Activated naive CD4-positive, alpha-beta T cell treated with Interleukin-2 at 50 U/mL for 16 hours (primary cell): ENCODE measurements at places on chromosomes 1 and 21.

DNA sequence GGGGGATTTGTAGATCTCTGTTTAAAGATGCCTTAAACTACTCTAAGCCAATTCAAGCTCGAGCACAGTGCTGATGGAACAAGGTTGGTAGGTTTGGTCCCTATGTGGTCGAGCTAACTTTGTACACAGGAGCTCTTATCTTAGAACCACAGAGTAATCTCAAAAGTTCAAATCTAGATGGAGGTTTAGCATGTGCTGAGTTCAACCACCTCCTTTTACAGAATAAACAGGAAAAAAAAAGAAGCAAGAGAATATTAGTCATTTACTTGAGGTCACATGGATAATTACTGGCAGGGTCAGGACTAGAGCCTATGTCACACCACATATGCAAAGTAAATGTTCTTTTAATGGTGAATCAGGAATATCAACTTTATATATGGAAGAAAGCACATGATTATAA lies 86.2 kb downstream of the DTL start:
- no peak for DNase-seq

- no peak for DNase-seq
Measured at GRCh38 chr1:111921948-111922347, 67.5 kb downstream of the KCND3 start.

DNA sequence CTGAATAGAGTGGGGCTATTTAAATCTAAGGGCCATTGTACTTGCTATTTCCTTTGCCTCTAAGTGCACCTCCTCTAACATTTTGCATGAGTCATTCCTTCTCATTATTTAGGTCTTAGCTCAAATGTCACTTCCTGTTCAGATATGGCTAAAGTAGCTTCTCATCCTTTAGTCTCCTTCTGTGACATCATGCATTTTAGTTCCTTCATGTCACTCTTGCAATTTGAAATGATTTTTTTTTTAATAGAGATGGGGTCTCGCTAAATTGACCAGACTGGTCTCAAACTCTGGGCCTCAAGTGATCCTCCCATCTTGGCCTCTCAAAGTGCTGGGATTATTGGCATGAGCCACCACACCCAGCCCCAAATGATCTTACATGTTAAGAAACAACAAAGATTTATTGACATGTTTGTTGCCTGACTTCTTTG lies 6.6 kb downstream of the TBX19 start:
- DNase-seq = no peak

DNA sequence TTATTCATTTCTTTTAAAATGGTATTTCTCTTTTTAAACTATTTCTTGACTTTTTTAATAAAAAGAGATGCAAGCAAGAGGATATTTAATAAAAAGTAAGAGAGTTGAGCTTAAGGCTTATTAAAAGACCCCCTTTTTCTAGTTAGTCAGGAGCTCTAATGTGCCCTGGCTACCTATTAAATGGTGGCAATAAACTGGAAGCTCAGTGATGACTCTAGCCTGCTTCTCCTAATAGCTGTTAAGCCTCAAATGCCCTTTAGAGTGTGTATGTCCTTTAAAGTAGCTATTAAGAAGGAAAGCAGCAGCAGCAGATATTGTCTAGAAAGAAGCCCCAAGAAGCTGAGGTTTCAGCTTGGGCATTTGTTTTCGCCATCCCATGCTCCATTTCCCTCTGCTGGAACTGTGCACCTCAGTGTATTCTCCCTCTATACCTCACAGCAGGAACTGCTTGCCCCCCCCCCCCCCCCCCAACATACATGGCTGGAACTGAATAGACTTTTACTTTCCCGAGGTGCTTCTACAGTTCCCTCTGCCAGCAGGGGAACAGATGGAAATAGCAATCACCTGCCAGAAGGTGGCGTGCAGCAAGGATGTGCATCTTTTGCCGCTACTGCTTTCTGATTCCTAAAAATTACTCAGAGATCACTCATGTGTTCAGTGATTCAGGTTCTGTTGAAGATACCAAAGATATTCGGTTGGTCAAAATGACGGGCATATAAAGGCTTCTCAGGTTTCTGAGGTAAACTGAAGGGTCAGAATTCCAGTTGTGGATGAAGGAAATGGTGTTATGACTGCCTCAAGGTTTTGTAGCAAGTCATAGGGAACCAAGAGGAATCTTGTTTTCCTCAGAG lies 2.5 kb downstream of the RGS4 start:
- DNase-seq = peak; percentile 21

DNA sequence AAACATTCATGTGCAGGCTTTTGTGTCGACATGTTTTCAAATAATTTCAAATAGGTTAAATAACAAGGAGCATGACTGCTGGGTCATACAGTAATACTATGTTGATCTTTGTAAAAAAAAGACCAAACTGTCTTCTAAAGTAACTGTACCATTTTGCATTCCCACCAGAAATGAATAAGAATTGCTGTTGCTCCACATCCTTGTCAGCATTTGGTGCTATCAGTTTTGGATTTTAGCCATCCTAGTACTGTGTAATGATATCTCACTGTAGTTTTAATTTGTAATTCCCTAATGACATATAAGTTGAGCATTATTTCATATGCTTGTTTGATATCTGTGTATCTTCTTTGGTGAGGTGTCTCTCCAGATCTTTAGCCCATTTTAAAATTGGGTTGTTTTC lies 11.6 kb downstream of the UROD start:
- no peak for DNase-seq

GRCh38 chr1:89763649-89763986 lies 57.2 kb upstream of the LRRC8D start:
- DNase-seq = no peak

DNA sequence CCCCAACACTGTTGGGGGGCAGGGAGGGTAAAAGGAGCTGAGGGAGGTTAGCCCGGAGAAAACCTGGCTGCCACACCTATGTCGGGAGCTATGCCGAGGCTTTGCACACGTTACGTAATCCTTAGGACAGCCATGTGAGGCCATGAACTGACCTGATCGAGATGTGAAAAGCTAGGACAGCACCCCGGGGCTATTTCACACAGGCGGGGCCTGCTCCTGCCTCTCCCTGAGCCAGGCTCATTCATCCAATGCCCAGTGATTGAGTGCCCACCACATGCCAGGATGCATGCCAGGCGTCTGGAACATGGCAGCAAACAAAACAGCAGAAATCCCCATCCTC lies 30.2 kb downstream of the LDLRAP1 start:
- no peak for DNase-seq

DNA sequence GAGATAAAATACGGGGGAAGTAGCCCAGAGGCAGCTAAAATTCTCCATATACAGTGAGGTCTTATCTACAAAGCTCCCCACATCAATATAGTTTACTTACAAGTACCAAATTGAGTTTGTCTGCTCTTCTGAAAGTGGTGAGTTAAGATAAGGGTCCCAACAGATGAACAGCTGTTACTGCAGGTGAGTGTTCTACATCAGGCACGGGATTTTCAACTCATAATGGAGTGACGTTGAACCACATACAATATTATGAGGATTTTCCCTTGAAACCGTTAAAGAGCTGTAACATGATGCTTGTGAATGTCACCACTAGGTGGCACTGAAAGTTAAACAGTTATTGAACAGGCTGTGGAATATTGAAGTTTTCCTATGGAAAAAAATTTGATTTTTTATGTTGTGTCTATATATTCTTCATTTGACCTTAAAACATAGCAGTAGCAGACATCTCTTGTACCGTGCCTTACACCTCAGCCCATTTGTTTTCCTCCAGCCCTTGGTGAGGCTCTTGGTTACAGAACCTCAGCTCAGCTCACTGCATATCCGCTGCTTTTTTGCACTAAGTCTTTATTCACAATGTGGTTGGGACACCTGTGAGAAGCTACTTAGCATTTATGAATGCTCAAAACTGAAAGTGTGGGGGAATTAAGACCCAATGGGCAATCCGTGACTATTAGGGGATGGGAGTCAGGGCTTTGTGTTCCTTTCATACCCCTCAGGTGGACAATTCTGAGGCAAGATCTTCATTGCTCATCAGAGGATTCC lies 23.2 kb downstream of the CD1D start:
- no peak for DNase-seq

DNA sequence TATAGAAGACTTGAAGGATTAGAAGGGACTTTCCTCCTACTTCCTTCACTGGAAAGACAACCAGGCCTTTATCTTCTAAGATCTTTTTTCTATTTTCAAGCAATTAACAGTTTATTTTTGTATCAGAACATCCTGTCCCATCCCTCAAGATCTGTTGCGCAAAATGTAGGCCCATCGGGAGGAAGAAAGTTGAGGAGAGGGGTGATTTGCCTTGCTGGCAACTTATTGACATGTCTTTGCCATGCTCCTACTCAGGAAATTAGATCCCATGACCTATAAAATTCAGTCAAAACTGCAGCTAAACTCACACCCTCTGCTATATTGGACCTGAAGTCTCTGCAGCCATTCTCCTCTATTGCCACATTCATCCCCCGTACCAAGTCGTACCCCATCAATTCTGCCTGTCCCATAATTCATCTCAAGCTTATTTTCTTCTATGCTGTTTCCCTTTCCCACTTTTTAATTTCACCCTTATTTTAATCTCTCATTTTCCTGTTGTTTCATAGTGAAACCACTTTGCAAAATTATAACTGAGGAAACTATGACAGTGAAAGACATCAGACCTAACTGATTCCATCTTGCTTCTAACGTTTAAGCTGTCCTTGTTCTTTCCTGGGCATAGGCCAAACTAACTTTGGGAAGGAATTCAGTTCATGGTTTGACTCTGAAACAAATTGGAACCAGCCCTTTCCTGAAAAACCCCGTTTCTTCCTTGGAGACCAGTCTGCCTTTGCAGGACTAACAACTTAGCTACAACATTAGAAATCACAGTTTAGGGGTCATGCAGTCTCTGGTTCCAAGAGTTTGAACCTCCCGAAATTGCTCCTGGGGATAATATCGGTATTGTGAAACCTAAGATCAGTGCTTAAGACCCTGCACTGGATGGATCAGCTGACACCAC lies 195.7 kb upstream of the PTBP2 start:
- DNase-seq = no peak

DNA sequence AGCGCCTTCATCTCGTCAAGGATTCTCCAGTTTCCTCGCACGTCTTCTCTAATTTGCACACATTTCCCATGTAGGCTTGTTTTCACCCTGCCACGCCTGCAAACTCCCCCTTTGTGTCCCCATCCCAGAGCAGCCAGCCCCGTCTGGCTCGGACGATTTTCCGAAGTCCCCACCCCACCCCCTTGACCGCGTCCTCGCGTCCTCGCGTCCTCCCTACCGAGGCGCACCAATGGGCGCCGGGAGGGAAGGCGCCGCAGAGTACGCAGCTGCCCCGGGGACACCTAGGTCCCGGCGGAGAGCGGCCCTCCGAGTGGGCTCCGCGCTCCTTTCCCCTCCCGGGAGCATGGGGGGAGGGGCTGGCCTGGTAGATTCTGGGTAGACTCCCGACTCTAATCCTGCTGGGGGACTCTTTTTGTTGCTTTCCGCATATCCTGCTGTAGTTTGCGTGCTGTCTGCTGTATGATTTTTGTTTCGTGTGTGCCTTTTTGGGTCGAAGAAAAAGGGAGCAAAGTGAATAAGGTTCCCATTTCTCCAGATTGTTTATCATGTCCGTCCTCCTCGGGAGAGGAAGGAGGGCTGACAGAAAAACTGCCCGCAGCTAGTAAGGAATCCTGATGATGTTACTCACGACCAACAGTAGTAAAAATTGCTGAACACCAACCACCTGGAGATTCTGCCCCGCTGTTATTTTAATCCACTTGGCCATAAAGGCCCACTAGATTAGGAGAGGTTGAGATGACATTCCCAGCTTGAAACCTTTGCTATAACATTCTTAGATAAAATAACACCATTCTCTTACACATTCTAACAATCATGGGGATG lies 1.5 kb downstream of the CACHD1 start:
- DNase-seq = no peak

- DNase-seq = no peak
Measured at GRCh38 chr1:230792691-230793462, 45.7 kb downstream of the CAPN9 start.

GRCh38 chr1:55128418-55128995 lies 86.7 kb downstream of the USP24 start:
- no peak for DNase-seq

- DNase-seq = no peak
Measured at GRCh38 chr1:174940646-174941175, 59.0 kb upstream of the CACYBP start.

- DNase-seq = no peak
Measured at GRCh38 chr1:156177919-156178654, 15.8 kb upstream of the SLC25A44 start.

DNA sequence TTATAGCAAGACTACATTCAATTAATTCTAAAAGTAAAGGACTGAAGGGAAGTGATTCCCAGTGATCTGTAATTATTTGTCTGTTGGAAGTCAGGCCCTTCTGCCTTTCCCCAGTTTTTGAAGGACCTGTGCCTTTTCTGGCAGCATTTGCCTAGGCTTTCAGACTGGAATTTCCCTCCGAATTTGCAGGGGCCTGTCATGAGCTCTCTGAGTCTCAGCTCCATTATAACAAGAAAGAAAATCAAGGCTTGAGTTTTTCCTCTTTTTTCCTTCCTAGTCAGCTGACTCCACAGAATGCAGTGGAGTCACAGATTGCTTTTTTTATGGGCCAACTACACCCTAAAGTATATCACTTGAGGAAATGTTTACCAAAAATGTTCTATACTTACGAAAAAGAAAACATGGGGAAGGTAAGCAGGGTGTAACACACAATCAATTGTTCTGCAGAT lies 1.1 kb downstream of the NR5A2 start:
- no peak for DNase-seq

GRCh38 chr1:64133036-64133435 lies 70.4 kb upstream of the UBE2U start:
- DNase-seq = no peak

- DNase-seq = no peak
Measured at GRCh38 chr1:227945891-227946623, 1.7 kb downstream of the WNT9A start.

GRCh38 chr21:38849776-38850175 lies 44.0 kb downstream of the ETS2 start:
- DNase-seq = no peak

DNA sequence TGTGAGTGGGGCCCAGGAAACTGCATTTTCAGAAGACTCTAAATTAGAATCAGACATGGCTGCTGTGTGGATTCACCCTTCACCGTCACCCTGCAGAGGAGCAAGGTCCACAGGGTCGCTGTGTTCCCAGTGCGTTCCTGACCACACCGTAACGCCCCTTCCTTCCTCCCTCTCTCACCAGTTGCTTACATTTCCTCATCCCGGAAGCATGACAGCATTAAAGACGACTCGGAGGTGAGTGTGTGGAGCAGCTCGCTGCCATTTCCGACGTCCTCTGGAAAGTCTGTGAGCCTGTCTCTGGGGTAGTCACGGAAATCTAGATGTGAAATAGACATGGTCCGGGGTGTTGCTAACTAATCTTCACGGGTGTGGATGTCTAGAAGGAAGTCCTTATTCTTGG lies 45.9 kb downstream of the FAAP20 start:
- DNase-seq = peak; percentile 49
